ENCODE measurements at places on chromosomes 2 and 18.

DNA sequence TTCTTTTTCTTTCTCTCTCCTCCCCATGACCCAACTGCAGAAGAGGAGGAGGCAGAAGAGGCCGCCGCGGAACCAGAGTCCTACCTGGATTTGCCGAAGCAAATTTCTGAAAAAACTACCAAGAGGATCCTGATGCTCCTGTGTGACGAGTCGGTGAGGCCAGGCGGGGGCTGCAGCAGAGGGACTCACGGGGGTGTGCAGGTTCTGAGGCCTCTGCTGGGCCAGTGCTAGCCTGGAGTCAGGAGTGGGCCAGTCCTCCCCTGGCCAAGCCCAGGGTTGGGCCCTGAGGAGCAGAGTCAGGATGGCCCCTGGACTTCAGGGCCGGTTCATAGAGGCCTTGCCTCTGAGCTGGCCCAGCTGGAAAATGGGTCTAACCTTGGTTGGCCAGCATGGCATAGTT, 29.3 kb downstream of the OTOF start:
- no peak for DNase-seq

GRCh38 chr18:2536493-2536892, 34.8 kb downstream of the METTL4 start:
- no peak for DNase-seq

DNA sequence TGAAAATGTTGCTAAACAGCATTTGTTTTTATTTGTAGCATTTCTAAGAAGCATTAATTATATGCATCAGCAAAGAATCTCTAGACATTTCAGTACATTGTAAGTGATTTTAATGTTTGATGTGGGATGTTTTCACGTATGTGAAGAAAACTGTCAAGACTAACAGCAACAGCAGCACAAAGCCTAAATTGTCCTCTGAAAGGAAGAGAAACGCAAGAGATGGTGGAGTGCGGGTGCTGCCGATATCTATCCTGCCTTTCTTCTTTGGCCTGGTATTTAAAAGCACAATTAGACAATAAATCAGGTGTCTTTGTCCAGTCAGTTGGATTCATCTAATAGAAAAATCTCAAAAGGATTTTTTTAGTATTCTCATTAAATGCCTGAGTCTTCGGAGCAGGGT, 3.1 kb downstream of the TWIST2 start:
- no peak for DNase-seq

DNA sequence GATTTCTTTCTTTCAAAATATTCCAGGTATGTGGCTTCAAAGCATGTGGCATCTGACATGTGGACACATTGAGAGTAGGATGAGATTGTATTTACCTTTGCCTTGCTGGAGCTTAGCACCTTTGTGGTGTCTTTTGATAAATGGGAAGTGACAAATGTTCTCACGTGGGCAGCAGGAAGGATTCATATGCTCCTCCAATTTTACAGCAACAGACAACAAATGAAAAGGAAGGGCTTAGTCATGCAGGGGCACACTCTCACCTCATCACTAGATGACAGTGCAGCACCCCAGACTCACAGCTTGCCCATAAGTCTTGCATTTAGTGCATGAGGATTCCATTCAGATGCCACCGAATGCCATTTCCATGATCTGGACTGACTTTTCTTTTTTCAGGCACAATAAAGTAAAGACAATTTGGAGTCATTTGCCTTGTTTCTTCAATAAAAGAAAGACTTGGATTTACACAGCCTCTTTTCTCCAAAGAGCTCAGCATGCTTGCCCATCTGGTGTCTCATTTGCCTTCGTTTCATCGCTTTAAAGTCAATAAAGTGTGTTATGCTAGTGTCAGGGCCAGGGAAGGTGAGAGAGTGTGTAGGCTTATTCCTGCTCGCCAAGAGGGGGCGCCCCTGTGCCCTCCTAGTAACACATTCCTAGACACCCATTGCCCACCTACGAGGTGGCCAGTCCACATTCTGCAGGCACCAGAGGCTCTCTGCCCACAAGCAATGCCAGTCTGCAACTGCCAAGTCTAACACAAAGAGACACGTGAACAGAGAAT, 39.6 kb upstream of the DAPL1 start:
- DNase-seq: no peak

DNA sequence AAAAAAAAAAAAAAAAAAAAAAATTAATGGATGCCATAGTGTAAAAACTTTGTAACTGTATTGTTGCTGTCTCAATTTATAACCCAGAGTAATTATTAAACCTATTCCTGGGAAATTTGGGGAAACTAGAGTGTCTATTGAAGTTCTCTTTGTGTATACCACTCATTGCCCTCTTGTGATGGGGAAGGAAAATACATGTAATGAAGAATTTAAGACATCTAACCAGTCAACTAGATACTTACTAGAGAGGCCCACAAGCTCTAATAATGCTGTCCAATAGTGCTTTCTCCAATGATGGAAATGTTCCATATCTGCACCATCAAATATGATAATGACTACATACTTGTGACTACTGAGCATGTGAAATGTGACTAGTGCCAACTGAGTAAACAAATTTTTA, 168.5 kb upstream of the SLC39A10 start:
- no peak for DNase-seq

GRCh38 chr2:227783404-227784138, 30.1 kb upstream of the CCL20 start:
- no peak for DNase-seq

Measured in A549 (cell line).